Retina (tissue), 1 donor: ENCODE measurements at places on chromosomes 12 and 14.

DNA sequence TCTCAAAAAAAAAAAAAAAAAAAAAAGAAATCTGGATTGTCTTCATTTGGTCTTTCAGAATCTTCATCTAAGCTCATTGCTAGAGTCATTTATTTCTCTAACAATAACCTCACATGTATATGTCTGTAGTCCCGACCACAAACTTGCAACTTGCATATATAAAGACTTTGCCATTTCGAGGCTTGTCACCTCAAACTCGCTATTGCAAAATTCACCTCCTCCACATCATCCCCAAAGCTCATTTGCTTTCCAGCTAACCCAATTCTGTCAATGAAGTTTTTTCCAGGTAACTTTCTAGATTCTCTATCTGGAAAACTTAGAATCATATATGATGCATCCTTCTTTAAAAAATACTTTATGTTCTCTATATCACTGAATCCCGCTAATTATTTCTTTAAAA is 393.2 kb upstream of the ATXN7L3B start:
- DNase-seq = no peak

DNA sequence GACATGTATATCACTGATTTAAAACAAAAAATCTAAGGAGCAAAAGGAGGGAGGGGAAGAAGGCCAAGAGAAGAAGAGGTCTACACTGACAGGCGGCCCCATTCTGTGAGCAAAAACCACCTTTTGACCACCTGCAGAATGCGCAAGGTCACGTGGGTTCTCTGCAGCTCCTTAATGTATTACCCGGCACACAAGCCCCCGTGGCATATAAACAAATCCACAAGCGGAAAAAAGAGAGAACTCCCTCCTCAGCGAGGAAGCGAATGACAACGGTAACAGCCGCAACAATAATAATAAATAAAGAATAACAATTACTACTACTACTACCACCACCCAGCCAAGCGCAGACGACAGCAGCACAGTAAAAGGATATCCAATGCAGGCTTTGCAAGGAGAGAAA is 1.3 kb downstream of the KSR2 start:
- DNase-seq = no peak

DNA sequence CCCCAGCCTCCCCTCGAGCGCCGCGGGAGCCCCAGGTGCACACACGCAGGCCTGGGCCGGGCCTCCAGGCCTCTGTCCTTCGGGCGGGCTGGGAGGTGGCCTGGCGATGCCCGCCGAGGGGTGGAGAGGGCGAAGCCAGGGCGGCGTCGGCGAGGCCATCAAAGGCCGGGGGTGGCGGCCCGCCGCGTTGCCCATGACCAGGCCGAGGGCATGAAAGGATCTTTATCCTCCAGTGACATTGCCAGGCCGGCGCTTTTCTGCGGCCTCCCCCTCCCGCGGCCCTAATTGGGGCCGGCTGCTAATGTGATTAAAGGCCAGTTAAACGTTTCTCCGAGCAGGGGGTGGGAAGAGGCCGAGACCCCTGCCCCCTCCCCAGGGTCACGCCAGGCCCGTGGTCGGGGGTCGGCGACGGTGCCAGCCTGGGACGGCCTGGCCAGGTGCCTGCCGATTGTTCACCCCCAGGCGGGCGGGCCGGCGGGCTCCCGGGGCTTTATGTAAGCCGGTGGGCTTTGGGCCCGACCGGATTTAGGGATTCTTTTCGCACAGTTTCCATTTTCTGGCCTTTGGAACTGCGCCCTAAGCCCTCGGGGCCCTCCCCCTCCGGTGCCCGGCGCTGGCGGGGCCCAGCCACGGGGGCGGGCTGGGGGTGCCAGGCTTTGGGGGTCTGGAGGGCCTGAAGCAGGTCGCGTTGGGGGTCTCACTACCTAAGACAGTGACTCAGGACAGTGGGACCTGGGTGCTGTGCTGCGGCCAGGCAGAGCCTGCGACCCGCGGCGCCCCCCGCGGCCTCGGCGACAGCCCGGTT is 103.2 kb upstream of the DIO3 start:
- peak; percentile 90 for DNase-seq

GRCh38 chr12:88925454-88925853 is 345.2 kb upstream of the KITLG start:
- no peak for DNase-seq

DNA sequence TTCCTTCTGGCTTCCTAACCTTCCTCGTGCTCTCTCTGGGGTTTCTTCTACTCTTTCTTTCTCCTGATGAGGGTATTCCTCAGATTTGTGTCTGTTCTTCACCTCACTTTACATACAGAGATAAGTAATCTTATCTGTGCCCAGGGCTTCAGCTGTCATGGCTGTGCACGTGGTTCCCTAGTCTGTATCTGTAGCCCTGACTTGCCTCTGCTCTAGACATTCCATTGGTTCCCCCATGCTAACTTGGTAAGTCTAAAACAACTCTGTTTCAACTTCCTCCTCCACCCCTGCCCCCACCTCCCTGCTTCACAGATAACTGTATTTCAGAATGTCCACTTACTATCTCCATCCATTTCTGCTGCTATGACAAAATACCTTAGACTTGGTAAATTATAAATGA is 10.8 kb downstream of the DIP2B start:
- DNase-seq = no peak

DNA sequence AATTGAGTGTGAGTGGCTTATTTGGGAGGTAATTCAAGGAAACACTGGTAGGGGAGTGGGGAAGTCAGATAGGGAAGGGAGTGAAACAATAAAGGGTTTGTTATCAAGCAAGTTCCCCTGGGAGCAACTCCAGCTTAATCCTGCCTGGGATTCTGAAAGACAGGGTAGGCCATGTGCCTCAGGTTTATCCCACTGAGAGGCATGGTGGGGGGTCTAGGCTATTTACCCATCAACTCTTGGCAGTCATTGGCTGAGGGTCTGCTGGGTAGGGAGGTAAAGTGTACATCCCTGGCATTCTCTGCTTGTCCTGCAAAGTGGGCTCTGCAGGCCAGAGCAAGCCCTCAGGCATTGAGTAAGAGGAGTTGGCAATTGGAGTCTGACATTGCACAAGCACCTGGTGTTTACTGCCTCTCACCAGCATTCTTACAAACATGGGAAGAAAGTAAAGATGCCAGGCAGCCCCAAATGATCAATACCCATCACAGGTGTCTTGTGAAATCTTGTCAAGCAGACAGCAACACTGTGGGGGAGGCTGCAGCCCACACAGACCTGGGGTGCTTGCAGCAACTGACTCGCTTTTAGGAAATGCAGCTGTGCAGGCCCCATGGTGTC is 169.3 kb downstream of the KTN1 start:
- DNase-seq = no peak

- no peak for DNase-seq
Measured at GRCh38 chr12:119634743-119635142, 33.2 kb upstream of the PRKAB1 start.

DNA sequence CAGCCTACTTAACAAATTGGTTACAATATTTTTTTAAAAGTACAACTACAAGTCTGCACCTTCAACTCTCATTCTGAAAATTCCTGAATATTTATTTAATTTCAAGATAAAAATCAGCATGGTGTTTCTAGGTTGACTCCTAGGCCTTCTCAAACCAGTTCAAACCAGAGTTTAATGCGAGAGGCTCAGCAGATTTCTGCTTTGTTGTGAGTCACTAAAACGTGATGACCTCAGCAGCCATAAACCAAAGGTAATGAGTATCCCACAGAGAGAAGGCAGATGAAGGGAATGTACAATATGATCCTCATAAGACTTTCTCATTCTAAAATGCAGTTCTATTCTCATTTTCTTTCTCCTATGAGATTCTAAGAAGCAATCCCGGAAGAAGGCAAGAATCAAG is 1.5 kb downstream of the PRDM4 start:
- DNase-seq = no peak

- DNase-seq = no peak
Measured at GRCh38 chr14:74634964-74635363, 22.9 kb upstream of the LTBP2 start.

DNA sequence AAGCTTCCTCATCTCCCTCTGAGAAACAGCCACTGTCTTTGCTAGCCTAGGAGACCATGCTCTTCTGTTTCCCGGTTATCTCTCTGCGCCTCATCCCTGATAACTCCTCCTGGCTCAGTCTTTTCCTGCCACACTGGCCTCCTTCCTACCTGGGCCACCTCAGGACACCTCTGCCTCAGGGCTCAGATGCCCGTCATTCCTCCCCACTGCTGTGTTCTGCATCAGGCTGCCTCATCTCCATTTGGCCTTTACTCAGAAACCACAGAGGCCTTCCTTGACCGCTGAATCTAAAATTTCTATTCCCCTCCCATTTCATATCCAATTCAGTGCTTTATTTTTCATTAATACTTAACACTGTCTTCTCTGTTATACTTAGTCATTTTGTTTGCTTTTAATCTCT is 311.0 kb upstream of the RGS6 start:
- no peak for DNase-seq

DNA sequence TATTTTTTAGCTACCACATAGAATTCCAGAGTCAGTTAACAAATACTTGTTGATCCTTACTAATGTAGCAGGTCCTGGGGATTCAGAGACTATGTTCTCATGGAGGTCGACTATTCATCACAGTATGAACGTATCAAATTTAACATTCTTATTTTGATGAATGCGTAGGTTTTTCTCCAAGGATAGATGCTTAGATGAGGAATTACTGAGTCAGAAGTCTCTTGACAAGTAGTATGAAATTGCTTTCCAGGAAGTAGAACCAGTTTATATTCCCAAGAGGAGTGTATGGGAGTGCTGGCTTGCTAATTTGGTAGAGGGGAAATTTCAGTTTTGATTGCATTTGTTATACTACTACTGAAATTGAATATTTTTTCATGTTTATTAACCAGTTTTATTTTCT is 42.8 kb upstream of the CRADD start:
- DNase-seq = no peak

DNA sequence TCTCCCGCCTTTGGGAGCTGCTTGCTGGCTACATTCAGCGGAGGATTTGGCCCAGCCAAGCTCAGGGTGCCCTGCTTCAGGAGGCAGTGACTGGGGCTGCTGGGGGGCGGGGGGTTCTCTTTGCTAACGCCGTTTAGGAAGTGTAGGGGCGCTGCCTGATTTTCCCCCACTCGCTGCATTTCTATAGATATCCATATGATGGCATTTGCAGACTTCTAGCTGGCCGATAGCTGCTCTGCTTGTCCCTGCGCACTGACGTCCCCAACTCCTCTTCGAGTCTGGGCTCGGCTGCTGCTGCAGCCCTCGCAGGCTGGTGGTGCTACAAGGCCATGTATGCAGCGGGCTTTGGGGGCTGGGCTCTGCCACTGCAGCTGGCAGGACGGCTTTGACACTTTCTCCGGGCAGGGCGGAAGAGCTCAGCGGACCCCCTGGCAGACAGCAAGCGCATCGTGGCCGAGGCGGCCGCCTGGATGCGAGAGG is 3.1 kb downstream of the LRFN5 start:
- DNase-seq = peak; percentile 92

DNA sequence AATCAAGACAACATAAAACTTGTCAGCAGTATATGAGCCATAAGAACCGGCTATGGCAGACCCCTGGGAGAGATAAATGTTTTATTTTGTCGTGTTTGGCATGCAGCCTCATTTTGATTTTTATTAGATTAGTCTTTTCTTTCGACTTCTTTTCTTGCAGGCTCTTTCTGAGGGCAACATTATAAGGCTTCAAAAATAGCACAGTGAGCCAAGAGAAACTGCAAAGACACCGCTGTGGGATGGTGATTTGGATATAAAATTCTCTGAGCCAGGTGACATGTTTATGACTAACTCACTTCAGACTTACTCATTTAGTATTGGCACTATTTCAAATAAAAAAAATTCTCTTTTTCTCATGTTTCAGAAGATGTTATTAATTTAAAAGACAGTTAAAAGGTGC is 96.8 kb upstream of the PKP2 start:
- DNase-seq = no peak

- no peak for DNase-seq
Measured at GRCh38 chr14:29868000-29868399, 59.6 kb downstream of the PRKD1 start.

- no peak for DNase-seq
Measured at GRCh38 chr12:110230655-110231054, 50.4 kb upstream of the ATP2A2 start.

- no peak for DNase-seq
Measured at GRCh38 chr12:12097891-12098690, 27.4 kb downstream of the BCL2L14 start.

DNA sequence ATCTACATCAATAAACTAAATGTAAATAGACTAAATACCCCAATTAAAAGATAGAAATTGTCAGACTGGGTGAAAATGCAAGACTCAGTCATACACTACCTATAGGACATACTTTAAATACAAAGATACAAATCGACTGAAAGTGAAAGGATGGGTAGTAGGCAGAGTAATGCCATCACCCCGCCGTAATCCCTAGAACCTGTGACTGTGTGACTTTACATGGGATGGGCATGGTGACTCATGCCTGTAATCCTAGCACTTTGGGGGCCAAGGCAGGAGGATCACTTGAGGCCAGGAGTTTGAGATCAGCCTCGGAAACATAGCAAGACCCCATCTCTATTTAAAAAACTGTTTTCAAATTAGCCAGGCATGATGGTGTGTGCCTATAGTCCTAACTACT is 2.6 kb upstream of the EVL start:
- no peak for DNase-seq

GRCh38 chr14:86481104-86481503 is 951.2 kb downstream of the FLRT2 start:
- DNase-seq = no peak

DNA sequence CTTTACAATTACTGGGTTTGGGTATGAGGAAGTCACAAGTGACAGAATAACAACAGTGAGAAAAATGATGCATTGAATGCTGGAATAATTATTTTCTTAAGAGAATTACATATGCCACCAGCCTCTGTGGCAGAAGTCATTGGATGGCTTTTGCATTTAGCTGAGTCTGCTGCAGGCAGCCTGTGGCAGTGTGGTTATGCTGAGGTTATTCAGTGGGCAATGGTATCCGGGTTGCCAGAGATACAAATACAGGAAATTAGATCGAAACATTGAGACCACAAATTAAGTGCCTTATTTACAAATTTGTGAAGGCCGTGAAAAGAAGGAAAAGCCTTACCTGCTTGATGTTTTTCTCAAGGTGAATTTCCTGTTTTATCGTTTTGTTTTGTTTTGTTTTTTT is 1050.0 kb downstream of the GALC start:
- no peak for DNase-seq

DNA sequence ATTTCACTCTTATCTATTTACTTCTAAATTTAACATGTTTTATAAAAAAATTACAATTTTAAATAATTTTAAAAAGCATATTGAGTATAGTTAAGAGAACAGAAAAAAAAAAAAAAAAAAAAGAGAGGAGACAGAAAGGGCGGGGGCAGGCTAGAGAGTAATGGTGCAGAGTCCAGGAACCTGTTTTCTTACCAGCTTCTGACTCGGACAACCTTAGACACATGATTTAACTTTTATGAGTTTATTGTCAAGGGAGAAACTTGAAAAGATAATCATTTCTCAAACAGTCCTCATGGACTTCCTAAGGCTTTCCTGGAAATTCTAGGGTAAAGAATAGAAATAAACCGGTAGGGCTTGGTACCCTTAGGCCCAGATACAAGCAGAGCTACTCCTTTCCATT is 84.3 kb downstream of the RPS6KA5 start:
- DNase-seq = no peak
